ENCODE measurements at places on chromosomes 1 and 21.

DNA sequence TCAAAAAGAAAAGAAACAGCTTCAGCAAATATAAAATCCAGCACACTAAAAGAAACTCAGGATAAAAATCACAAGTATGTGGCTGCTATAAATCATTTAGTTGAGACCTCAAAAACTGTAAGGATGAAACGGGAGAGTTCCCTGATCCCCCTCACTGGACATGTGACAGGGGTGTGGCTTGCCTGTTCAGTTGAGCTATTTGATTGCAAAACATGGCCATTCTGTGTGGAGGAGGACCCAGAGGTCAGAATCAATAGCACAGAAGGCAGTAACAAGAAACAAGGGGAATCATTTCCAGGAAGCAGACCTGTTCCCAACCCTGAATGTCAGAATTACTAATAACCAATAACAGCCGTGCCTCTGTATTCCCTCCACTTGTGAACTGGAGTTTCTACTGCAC lies 27.9 kb downstream of the RBM11 start:
- DNase-seq, result no peak

GRCh38 chr1:222299524-222299923 lies 248.4 kb downstream of the HHIPL2 start:
- DNase-seq, result no peak

GRCh38 chr21:33169359-33169758 lies 60.4 kb upstream of the IFNAR2 start:
- DNase-seq, result no peak

GRCh38 chr1:37156646-37157045 lies 122.3 kb upstream of the GRIK3 start:
- no peak for DNase-seq

DNA sequence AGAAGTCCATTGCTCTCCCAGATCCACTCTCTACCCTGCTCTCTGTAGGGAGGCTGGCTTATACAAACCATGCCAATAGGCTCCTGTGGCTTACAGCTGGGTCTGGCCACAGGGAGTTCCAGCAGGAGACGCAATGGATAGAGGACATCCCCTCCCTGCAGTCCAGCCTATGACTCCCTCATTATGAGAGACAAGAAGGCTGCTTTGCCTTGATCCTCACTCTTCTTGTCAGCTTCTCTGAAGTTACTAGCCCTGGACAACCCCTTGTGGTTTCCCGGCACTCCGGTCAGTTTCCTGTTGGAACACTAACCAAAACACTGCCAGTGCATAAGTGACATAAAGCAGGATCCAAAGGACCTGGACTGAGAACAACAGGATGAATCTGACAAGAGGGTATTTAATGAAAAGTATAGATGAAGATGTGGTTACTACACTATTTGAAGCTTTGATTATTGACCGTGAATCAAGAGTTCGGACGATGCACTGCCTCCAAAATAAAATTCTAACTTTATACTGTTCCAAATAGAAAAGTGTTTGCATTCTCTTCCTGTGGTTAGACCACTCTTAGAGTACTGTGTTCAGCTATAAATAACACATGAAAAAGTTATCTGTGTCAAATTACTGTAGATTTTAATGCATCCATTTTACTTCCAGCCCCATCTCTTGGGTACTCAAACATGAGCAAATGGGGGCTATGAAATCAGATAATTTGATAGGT lies 32.7 kb upstream of the ZNF326 start:
- DNase-seq, result no peak

DNA sequence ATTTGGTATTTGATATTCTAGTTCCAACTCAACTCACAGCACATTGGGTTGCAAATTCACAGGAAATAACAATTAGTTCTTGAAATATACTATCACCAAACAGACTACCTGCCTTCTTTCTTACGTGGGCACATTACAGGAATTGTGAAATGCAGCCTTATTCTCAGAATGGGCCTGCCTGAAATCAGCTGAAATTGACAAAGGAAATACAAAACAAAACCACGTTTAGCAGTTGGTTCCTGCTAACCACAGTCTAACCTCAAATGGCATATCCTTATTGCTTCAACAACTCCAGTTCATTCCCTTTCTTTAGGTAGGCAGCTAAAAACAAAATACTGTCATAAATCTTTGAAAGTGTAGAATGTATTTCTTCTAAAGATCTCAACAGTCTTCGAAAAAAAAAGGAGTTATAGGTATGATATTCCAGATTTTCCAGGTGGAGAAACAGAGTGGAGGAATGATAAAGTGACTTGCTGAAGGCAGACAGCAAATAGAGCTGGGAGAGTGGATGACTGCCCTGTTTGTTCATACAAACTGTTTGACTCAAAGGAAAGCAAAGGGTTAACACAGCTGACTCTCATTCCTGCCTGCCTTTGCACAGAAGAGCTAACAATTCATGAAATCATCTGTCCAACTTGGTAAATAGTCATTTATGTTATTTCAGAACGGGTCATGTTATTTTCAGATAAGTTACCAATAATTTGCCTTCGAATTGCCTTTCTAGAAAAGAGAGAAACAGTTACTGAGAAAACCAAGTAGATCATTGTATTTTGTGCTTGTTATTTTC lies 1.6 kb upstream of the GREM2 start:
- DNase-seq, result no peak

GRCh38 chr1:107795994-107796393 lies 169.0 kb downstream of the VAV3 start:
- DNase-seq, result no peak

- no peak for DNase-seq
Measured at GRCh38 chr1:172083191-172083590, 241.9 kb downstream of the DNM3 start.

DNA sequence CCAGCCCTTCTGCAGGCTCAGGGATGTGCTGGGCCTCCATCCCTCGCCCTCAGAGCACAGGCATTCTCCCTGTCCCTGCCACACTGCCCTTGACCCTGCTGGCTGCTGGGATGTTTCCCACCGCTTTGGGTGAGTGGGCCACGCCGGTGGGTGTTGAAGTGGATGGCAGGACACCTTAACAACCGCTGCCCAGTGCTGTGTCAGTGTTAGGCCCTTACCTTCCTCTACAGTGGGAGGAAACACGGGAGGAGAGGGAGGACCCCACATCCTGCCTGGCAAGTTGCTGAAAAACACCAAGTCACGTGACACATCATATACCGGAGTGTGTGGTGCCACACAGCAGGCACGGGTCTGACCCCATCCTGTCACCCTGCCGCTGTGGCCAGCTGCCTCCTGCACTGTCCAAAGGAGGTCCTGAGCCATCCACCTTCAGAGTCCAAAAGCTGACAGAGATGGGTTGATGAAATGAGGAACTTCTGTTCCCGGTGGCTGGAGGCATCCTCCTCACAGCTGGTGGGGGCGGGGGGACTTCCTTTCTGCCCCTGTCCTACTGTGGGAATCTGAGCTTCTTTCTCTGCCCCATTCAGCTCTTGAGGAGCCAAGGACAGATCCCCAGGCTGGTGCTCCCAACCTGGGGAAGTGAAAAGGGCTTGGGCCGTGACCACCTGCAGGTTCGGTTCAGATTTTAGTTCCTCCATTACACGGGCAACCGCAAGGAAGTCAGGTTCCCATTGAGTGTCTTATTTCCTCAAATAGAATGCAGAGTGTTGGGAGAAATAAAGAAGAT lies 3.2 kb upstream of the THEMIS2 start:
- no peak for DNase-seq

- DNase-seq, result no peak
Measured at GRCh38 chr1:150280138-150280707, 2.1 kb upstream of the CIART start.

DNA sequence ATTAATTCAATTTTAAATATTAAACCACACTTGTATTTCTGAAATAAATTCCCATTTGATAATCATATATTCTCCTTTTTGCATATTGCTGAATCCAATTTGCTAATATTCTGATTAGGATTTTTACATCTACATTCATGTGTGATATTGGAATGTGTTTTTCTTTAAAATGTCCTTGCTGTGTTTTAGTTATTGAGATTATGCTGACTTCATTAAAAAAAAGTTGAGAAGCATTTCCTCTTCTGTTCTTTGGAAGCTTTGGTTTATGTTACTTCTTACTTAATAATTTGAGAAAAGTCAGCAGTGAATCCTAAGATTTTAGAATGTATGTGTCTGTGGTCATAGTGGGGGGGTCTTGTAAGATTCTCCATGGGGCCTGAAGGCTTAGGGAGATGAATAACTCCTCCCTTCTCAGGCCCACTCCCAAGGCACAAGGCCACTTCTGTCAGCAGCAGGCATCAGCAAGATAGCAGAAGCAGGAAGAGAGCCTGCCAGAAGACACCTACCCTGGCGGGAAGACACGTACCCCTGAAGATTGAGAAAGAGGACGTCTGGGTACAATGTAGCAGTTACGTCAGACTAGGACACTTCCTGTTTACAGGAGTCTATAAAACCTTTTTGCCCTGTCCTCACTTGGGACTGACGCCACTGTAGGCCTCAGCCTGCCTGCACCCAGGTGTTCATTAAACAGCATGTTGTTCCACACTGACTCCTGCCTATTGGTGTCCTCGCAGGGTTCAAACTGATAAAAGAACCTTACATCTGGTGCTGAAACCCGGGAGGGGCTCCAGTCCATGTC lies 56.9 kb downstream of the ODF2L start:
- no peak for DNase-seq

- DNase-seq, result no peak
Measured at GRCh38 chr21:34511181-34511580, 829 bp downstream of the KCNE1 start.

- peak; percentile 40 for DNase-seq
Measured at GRCh38 chr1:109773203-109773899, 9.6 kb upstream of the EPS8L3 start.

DNA sequence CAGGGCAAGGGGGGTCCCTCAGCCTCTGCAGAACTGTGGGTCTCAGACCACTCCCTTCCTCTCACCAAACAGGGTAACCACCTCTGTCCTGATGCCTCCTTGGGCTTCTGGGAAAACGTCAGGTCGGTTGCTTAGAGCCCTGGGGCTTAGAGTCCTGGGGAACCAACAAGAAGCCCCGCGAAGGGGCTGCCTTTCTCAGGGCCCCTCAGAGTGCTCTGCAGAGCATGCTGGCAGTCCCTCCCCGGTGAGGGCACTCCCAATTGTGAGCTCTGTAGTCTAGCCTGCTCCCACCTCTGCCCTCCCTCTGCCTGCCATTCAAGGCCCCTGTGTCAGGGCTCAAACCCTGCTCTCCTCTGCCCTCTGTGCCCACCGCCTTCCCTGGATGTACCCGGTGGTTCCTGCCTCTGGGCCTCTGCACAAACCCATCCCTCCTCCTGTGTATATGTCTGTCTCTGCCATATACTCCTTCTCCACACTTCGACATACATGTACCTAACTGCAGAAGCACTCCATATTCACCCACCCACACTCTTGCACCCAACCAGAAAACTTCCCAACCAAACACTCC lies 92.3 kb downstream of the DMRTB1 start:
- no peak for DNase-seq

DNA sequence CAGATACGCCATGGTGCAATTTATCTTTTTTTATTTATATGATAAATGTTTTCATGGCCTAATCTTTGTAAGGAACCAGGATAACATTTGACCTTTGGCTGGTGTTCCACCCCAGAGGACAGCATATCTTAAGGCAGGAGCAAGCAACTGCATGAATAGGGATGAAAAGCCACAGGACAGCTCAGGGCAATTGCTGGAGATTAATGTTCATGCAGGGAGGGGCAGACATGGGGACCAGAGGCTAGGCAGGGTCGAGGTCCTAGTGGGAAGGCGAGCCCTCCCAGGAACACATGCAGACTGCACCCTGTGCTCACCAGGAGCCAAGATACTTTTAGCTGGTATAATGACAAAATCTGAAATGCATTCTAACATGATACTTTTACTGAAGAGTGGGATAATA lies 74.4 kb upstream of the HAO2 start:
- no peak for DNase-seq

GRCh38 chr1:236035681-236036101 lies 29.2 kb downstream of the NID1 start:
- DNase-seq, result no peak

- DNase-seq, result no peak
Measured at GRCh38 chr21:39000496-39000895, 182.8 kb downstream of the PSMG1 start.

GRCh38 chr1:16279186-16279585 lies 42.2 kb upstream of the CPLANE2 start:
- no peak for DNase-seq

DNA sequence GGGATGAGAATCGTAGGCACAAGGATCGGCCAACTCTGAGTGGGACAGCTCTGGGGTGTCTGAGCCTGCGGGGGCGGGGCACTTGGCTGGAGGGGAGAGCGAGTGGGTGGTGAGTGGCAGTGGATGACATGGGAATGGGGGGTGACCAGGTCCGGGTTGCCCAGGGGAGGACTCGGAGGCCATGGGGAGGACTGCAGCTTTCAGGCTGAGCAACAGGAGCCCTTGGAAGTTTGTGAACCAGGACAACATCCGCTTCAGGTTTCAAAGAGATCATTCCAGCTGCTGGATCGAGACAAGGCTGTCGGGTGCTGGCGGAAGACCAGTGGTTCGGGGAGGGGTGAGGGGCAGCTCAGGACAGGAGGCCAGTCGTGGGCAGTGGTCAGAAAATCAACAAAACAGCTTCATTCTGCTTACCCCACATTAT lies 124.4 kb upstream of the IRF2BP2 start:
- no peak for DNase-seq
